GM23248 (cell line): ENCODE measurements at places on chromosomes 12 and 14. TPM values are rescaled to one million over a fixed set of nuclear protein-coding genes. Genes with fewer than 3 reads are reported as not detected.

DNA sequence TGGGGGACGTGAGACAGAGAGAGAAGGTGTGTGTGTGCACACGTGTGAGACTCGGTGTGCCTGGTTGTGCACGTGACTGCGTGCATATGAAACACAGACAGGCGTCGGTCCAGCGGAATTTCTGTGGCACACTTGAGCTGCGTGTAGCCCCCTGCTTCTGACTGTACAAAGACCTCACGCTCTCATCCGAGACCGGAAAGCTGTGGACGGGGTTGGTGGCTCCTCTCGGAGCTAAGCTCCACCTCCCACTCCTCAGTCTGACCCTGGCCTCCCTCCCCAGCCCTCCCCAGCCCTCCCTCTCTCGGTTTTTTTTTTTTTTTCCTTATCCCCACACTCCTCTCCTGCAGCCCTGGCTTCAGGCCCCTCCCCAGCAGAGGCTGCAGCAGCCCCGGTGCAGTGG is 8.3 kb upstream of the C14orf180 start:
- H3K36me3 ChIP-seq = no peaks in the 10 kb centered on the region
- no peak overlapping the region for H3K4me3 ChIP-seq
- peaks cover 3% of the 10 kb centered on the region for H3K27me3 ChIP-seq

- H3K4me1 ChIP-seq = no peaks in the 10 kb centered on the region
- no peak for DNase-seq
- H3K27me3 ChIP-seq = peaks cover 34% of the 10 kb centered on the region; the same call in 1 of the 2 replicates
- no peaks in the 10 kb centered on the region for H3K36me3 ChIP-seq
- H3K4me3 ChIP-seq = no peak overlapping the region
Measured at GRCh38 chr12:68157380-68157779, 2.2 kb downstream of the IFNG start.

Gene KLRC4
- not detected in 2 replicates for total RNA-seq

Gene DPY19L2
- total RNA-seq = 0.43 TPM in 1 of 2 replicates, not detected in the other

Gene PPP1R36
- 1.6 TPM in 1 of 2 replicates, not detected in the other for total RNA-seq

DNA sequence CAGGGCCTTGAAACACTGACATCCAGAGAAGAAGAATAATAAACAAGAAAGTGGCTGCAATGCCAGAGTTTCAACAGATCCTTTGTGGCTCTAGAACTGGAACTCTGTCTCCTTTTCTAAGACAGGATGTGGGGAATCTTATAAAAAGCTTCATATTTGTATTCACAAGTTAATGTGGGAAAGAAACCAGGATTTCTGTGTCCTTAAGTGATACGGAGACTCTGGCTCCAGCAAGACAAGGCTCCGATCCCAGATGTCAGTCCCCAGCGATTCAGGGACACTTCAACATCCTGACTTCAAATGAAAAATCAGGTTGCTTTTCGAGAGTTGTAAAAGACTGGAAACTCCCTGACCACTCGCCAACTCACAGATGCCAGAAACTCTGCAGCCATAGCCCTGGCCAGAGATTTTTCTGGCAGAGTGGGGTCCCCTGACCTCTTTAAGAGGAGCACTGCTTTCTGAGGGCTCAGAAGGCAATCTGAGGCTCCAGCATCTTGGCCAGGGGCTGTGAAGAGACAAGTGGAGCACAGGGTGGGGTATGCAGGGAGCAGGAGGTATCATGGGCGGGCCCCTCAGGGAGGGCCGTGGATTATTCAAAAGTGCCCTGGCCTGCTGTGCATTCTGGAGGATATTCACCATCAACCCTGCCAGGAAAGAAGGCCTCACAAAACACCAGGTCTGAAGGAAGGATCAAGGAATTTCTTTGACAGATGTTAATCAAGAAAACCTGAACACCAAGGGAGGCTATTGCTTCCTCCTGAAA is 53.3 kb downstream of the TMX1 start:
- H3K4me1 ChIP-seq = peaks cover 27% of the 10 kb centered on the region
- no peaks in the 10 kb centered on the region for H3K27me3 ChIP-seq
- H3K4me3 ChIP-seq = no peak overlapping the region
- peak; percentile 67 for DNase-seq
- peak overlapping the region; percentile 69 for H3K27ac ChIP-seq
- H3K36me3 ChIP-seq = no peaks in the 10 kb centered on the region

DNA sequence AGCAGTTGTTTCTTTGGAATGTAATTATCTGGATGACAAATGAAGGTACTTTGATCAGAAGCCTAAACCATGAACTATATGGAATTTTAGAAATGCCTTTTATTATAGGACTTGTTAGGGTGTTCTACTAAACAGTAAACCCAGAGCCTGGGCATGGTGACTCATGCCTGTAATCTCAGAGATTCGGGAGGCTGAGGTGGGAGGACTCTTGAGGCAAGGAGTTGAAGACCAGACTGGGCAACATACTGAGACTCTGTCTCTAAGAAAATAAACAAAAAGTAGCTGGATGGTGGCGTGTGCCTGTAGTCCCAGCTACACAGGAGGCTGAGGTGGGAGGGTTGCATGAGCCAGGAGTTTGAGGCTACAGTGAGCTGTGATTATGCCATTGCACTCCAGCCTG is 23.9 kb downstream of the PALS1 start:
- no peaks in the 10 kb centered on the region for H3K27me3 ChIP-seq
- H3K36me3 ChIP-seq = no peaks in the 10 kb centered on the region
- DNase-seq = no peak
- H3K4me3 ChIP-seq = no peak overlapping the region

DNA sequence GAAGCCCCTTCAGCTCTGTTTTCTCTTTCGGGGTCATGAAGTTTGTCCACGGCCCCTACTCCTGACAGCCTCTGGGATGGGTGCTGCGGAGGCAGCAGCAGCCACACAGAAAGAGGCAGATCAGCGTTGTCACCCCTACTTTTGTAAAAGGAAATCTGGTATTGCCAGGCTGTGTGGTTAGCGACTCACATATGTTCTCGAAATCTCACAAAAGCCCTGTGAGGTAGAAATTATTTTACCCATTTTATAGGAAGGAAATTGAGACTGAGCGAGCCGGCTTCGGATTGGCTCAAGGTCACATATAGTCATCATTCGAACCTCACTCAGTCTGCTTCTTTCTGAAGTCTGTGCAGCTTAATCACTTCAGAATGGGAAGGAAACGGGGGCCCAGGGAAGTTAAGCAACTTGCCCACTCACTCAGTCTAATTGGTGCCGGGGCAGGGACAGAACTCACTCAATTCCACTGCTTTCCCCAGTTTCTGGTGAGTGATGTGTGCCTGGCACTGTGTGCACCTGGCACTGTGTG is 1.1 kb upstream of the CKAP4 start:
- DNase-seq = peak; percentile 90
- H3K27me3 ChIP-seq = no peaks in the 10 kb centered on the region
- H3K36me3 ChIP-seq = peaks cover 7% of the 10 kb centered on the region; the same call in 1 of the 2 replicates
- peak overlapping the region; percentile 80 for H3K4me3 ChIP-seq

GRCh38 chr12:67818459-67818903 is 169.9 kb downstream of the DYRK2 start:
- H3K4me1 ChIP-seq = 0 out of 2 replicates have a peak, but pooled peaks cover 2% of the 10 kb centered on the region
- no peak overlapping the region for H3K27ac ChIP-seq
- no peaks in the 10 kb centered on the region for H3K36me3 ChIP-seq
- no peak overlapping the region for H3K4me3 ChIP-seq
- H3K27me3 ChIP-seq = no peaks in the 10 kb centered on the region
- no peak for DNase-seq

DNA sequence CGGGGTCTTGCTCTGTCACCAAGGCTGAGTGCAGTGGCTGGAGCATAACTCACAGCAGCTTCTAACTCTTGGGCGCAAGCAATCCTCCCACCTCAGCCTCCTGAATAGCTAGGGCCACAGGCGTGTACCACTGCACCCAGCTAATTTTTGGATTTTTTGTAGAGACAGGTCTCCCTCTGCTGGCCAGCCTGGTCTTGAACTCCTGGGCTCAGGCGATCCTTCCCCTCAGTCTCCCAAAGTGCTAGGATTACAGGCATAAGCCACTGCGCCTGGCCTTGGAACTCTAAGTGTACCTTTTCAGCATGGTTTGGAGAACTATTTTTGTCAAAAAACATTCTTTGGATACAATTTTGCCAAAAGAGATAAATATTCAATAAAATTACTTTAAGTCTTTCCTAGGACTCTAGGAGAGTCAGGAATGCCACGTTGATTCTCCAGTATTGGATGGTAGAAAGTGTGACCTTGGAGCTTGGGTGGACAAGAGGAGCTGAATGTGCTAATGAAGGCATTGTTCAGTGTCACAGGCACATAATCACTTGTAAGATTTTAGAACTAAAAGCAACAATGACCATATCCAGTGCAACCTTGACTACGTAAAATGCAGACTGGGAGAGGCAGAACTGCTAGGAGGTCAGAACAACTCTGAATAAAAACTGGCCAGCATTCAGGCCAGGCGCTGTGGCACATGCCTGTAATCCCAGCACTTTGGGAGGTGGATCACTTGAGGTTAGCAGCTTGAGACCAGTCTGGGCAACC is 2.8 kb downstream of the SRSF9 start:
- peaks cover 46% of the 10 kb centered on the region for H3K36me3 ChIP-seq
- no peaks in the 10 kb centered on the region for H3K27me3 ChIP-seq
- H3K4me1 ChIP-seq = peaks cover 19% of the 10 kb centered on the region; the same call in 1 of the 2 replicates
- no peak overlapping the region for H3K4me3 ChIP-seq
- peak overlapping the region; percentile 16; the same call in 1 of the 2 replicates for H3K27ac ChIP-seq

DNA sequence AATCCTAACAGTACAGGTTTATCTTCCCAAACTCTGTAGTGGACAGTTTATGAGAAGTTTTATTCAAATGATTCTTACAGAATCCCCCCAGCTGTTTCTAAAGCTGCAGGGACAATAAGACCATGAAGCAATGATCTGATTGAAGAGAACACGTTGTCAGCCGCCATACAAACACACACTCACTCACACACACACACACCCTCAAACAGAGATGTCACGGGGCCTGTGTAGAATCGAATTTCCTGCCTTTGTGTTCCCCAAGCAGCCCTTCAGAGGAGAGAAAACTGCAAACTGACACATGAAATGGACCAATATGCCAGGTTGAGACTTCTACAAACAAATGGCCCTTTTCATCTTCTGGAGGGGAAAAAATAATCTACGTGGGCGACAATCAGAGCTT is 80.5 kb upstream of the TBX3 start:
- H3K36me3 ChIP-seq = no peaks in the 10 kb centered on the region
- H3K4me3 ChIP-seq = no peak overlapping the region
- no peak for DNase-seq
- no peaks in the 10 kb centered on the region for H3K4me1 ChIP-seq
- H3K27ac ChIP-seq = no peak overlapping the region
- no peaks in the 10 kb centered on the region for H3K27me3 ChIP-seq

Gene SPIC
- total RNA-seq = not detected in 2 replicates

Gene CDCA3
- 19.6 and 23.9 TPM in 2 replicates for total RNA-seq

GRCh38 chr12:91877022-91877421 is 268.6 kb downstream of the BTG1 start:
- H3K27me3 ChIP-seq = no peaks in the 10 kb centered on the region
- H3K4me1 ChIP-seq = no peaks in the 10 kb centered on the region
- H3K36me3 ChIP-seq = no peaks in the 10 kb centered on the region
- no peak overlapping the region for H3K27ac ChIP-seq

Gene KCNA5
- total RNA-seq = not detected in 2 replicates

GRCh38 chr12:132446633-132447326 is 43.2 kb upstream of the FBRSL1 start:
- peaks cover 12% of the 10 kb centered on the region for H3K27me3 ChIP-seq
- peak overlapping the region; percentile 70 for H3K4me3 ChIP-seq
- H3K36me3 ChIP-seq = no peaks in the 10 kb centered on the region
- peak overlapping the region; percentile 68 for H3K27ac ChIP-seq
- no peak for DNase-seq

GRCh38 chr14:34201909-34202637 is 251.2 kb upstream of the EGLN3 start:
- H3K4me1 ChIP-seq = peaks cover 26% of the 10 kb centered on the region
- H3K36me3 ChIP-seq = no peaks in the 10 kb centered on the region
- H3K4me3 ChIP-seq = no peak overlapping the region
- no peak overlapping the region; the same call in 1 of the 2 replicates for H3K27ac ChIP-seq

GRCh38 chr12:38875586-38876228 is 29.7 kb downstream of the CPNE8 start:
- H3K27ac ChIP-seq = no peak overlapping the region
- no peaks in the 10 kb centered on the region for H3K27me3 ChIP-seq
- peak; percentile 11 for DNase-seq
- H3K36me3 ChIP-seq = no peaks in the 10 kb centered on the region
- H3K4me3 ChIP-seq = no peak overlapping the region
- no peaks in the 10 kb centered on the region for H3K4me1 ChIP-seq

Gene CCDC177
- not detected in 2 replicates for total RNA-seq

GRCh38 chr12:108888031-108888430 is 8.1 kb downstream of the DAO start:
- no peaks in the 10 kb centered on the region for H3K27me3 ChIP-seq
- no peak overlapping the region for H3K4me3 ChIP-seq
- H3K4me1 ChIP-seq = no peaks in the 10 kb centered on the region
- no peak overlapping the region for H3K27ac ChIP-seq

GRCh38 chr12:989051-989450 is 2.0 kb upstream of the ERC1 start:
- no peak for DNase-seq
- no peaks in the 10 kb centered on the region for H3K36me3 ChIP-seq
- H3K27ac ChIP-seq = peak overlapping the region; percentile 95
- peak overlapping the region; percentile 74 for H3K4me3 ChIP-seq
- peaks cover 20% of the 10 kb centered on the region for H3K4me1 ChIP-seq

DNA sequence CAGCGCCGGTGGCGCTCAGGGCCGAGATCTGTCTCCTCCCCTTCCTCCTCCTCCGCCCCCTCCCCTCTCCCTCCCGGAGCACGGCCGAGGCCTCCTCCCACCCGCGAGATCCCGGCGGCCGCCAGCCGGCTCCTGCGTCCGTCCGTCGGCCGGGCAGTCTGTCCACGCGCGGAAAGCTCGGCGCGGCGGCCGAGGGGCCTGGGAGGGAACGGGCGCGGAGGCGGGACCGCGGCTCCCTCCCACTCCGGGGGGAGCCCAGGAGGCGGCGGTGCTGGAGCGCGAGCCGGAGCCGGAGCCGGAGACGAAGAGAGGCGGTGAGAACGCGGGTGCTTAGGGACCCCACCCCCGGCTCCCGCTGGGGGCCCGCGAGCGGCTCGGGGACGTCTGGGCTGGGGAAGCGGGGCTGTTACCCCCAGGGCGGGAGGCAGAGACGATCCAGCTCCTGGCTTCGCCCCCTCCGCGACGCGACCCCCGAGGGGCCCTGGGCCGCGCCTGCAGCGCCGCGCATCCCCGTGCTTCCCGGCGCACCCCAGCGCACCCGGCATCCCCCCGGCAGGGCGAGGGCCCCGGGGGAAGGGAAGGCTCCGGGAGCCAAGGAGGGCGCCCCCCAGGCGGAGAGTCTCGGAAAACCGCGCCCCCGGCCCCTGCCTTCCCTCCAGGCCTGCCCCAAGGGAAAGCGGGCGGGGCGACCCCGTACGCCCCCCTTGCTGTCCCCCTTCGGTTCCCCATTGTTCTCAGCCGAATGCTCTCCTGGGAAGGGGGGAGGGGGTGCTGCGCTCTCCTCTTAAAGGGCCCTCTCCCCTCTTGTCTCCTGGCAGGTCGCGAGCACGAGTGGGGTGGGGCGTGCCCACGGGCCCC is at the start of gene DTX1:
TSS of gene DTX1 (plus strand) at position 100 of the 858 bp plus-strand sequence. CDS start 1,463 bp downstream, outside the sequence.
- peaks cover 39% of the 10 kb centered on the region for H3K27me3 ChIP-seq
- peak; percentile 28 for DNase-seq
